Tongue (tissue), 3 donors: ENCODE measurements at places on chromosomes 2 and 18. TPM values are rescaled to one million over a fixed set of nuclear protein-coding genes. Genes with fewer than 3 reads are reported as not detected.

DNA sequence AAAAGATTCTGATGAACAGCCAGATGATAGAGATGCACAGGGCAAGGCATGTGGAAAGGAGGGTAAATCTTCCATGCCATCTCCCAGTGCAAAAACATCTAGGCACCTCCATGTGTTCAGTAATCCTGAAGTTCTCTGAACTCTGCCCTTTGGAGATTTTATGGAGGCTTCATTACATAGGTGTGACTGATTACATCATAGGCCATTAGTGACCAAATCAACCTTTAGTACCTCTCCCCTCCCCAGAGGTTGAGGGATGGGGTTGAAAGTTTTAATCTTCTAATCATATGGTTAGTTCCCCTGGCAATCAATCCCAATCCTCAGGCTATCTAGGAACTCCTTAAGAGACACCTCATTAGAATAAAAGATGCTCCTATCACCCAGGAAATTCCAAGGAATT is 2190.2 kb upstream of the PIK3C3 start:
- DNase-seq = no peak

GRCh38 chr2:127025359-127026166 is 81.4 kb downstream of the BIN1 start:
- DNase-seq = peak; percentile 86

- DNase-seq = no peak
Measured at GRCh38 chr2:180621366-180621765, 359.0 kb upstream of the UBE2E3 start.

DNA sequence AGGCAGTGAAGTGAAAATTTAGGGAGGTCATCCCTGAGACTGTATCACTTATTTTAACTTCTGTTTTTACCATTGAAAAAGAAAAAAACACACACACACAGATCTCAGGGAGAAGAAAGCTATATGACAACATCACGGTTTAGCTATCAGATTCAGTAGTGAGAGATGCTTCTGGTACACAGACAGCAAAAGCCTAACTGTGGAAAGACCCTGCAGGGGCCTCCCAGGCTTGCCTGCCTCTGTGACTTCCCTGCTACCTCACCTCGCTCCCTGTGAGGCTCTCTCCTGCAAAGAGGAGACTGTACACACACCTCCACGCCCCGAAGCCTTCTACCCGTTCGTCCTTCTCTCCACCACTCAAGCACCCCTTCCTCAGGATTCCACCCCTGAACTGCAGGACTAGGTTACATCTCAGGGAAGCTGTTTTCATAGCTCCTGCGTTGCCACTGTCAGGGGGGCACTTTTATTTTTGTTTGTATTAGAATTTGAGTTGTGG is 86.3 kb downstream of the EPB41L3 start:
- DNase-seq = no peak

DNA sequence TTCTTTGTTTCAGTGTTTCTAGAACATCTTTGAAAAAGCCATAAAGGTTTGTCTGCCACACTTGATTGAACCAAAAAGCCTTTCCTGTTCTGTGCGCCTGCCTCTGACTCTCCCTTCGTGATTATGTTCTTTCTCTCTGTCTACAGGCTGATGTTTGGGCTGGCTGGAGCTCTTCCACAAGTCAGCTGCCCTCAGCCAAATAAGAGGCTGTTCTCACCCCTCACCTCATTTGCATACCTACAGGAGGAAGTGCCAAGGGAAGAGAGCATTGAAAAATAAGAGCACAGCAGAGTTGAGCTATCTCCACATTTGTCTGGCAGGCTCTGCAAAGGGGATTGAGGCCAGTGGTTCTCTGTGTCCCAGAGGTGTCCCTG is 15.8 kb downstream of the INPP5D start:
- no peak for DNase-seq

DNA sequence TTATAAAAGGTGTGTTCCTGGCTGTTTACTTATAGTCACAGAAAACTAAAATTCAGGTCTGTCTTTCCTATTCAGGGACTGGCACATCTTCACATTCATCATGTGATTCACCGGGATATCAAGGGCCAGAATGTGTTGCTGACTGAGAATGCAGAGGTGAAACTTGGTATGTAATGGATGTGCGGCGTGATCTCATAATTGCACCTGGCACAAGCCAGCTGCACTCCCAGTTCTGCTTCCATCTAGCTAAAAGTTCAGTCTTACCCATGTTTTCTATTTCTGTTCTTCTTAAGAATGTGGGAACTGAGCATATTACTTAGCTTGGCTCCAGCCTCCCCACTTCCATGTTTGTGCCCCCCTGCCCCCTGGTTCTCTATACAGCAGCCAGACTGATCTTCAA is 131.9 kb downstream of the MAP4K4 start:
- DNase-seq = no peak

- no peak for DNase-seq
Measured at GRCh38 chr2:206824993-206825392, 59.6 kb downstream of the FASTKD2 start.

GRCh38 chr2:104434318-104434792 is 419.6 kb upstream of the POU3F3 start:
- no peak for DNase-seq

GRCh38 chr2:174977364-174977763 is 27.8 kb downstream of the CHN1 start:
- DNase-seq = no peak

DNA sequence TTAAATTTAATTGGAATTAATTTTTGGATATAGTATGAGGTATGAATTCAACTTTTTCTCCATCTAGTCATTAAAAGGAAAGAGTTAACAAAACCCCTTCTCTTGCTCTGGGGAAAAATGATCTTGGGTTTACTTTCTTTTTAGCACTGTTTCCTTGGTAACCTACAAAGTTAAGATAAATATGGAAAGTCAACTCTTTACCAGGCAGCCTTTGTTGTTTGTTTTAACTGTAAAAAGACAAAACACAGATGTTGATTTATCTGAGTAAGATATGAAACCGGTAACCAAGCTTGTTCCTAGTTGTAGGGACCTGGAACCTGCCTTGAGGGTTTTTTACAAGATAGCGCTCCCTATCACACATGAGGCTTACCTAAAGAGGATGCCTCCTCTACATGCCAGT is 10.1 kb upstream of the SANBR start:
- peak; percentile 47 for DNase-seq

The CFC1 gene
- not detected for total RNA-seq

The EFEMP1 gene
- 75.8 TPM for total RNA-seq

The SETBP1 gene
- total RNA-seq = 30.1 TPM

The RTP5 gene
- not detected for total RNA-seq

The SCN1A gene
- 0.10 TPM for total RNA-seq

The TAF1B gene
- 38.1 TPM for total RNA-seq

The MAP3K20 gene
- 305 TPM for total RNA-seq

The NR4A2 gene
- 4.3 TPM for total RNA-seq
